Left renal pelvis (tissue), 4 donors: ENCODE measurements at places on chromosomes 2 and 18.

DNA sequence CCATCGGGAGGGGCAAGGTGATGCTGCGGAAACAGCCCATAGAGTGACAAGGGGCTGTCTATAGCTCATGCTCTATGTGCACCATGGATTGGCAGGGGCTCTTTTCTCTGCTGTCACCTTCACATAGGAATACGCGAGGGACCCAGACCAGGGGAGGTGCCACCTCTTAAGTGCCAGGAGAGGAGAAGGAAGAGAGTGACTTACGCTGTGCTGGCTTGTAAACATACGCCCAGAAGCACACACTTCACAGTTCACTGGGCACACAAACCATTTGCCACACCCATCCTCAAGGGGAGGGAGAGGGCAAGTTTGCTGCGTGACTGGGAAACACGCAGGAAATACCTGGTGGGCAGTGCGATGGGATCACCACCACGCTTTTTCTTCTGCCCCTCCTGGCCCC lies 65.1 kb upstream of the GPR45 start:
- no peak for DNase-seq

DNA sequence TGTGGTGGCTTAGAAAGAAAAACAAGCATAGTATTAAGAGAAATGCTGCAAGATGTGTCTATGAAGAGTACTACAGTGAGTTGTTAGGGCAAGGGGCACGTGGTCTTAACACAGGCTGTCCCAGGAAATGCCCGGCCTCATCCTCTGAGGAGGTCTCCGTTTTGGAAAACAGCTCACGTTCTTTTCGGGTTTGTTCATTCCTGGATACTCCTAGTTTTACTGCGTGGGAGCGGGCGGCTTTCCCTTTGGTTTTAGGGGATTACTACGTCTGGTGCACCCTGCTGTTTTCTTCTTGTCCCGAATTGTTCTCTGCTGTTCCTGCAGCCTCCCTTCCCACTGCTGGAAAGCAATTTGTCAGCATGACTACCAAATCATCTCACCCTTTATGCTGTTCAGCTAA lies 55.5 kb upstream of the RAB6D start:
- DNase-seq = no peak

DNA sequence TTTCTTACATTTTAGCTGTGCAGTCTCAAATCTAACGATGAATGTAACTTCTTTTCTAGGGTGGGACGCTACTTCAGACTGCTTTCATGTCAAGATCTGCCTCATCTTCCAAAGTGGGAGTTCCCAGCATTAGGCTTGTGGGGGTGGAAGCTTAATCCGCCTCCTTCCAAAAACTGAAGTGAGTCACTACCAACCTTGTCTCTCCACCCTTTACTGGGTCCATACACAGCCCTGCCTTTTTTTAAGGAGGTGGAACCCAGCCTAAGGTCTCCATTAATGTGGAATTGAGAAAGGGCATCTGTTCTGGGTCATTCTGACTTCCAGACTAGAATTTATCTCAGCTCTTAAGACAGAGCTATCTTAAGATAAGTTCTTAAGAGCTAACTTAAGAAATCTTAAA lies 42.0 kb upstream of the NFE2L2 start:
- DNase-seq = no peak

- no peak for DNase-seq
Observed at GRCh38 chr2:7812231-7812995, 869.4 kb upstream of the ID2 start.
